ENCODE measurements at places on chromosomes 12 and 14.

GRCh38 chr12:48221645-48222044 is 18.6 kb upstream of the OR10AD1 start:
- no peak for DNase-seq

DNA sequence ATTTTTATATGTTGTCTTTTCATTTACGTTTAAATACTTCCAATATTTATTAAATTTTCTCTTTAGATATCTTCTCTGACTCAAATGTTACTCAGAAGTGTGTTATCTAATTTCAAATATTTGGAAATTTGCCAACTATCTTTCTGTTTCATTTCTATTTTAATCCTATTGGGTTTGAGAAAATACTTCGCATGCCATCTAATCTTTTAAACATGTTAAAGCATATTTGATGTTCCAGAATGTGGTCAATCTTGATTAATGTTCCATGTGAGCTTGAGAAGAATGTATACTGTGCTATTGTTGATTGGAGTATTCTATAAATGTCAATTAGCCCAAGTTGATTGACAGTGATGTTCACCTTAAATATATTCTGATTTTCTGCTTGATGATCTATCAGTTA is 11.9 kb upstream of the DCN start:
- DNase-seq, result no peak

- no peak for DNase-seq
These were observed 99.4 kb downstream of the ETV6 start for GRCh38 chr12:11748903-11749302.

GRCh38 chr12:93847517-93848474 is 170.6 kb downstream of the CRADD start:
- no peak for DNase-seq

- DNase-seq, result no peak
These were observed 156.3 kb downstream of the NUBPL start for GRCh38 chr14:31717294-31718085.

- no peak for DNase-seq
These were observed 120.3 kb upstream of the SLC38A4 start for GRCh38 chr12:46946137-46946536.
